MG63 (cell line): ENCODE measurements at places on chromosomes 2 and 18. TPM values are rescaled to one million over a fixed set of nuclear protein-coding genes. Genes with fewer than 3 reads are reported as not detected.

DNA sequence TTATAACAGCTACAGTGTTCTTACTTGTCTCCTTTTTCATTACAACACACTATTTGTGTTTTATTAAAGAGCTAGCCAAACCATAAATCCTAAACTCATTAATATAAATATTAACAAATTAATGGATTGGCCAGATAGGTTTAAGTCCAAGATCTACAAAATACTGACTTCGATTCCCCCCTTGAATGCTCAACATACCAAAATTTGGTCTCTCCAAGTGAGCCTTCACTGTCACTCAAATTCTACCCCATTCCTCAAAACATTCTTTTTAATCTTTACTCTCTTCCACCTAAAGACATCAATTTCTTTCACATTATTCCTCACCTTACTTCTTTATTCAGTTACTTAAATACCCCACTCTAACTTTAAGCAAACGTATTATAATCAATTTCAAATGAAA lies 281.5 kb downstream of the ICOS start:
- DNase-seq: no peak

The DAPL1 gene
- total RNA-seq: not detected in 2 replicates

The RBKS gene
- 4.6 and 8.3 TPM in 2 replicates for total RNA-seq

The SGO2 gene
- total RNA-seq: 6.3 and 10.3 TPM in 2 replicates

- DNase-seq: no peak
Measured at GRCh38 chr18:54125429-54125828, 99.0 kb downstream of the MBD2 start.

- DNase-seq: no peak
Measured at GRCh38 chr18:58657081-58657480, 14.2 kb upstream of the MALT1 start.

- DNase-seq: peak; percentile 73
Measured at GRCh38 chr2:61017003-61017555, 441 bp upstream of the PEX13 start.

The RIF1 gene
- 25.4 and 32.4 TPM in 2 replicates for total RNA-seq

DNA sequence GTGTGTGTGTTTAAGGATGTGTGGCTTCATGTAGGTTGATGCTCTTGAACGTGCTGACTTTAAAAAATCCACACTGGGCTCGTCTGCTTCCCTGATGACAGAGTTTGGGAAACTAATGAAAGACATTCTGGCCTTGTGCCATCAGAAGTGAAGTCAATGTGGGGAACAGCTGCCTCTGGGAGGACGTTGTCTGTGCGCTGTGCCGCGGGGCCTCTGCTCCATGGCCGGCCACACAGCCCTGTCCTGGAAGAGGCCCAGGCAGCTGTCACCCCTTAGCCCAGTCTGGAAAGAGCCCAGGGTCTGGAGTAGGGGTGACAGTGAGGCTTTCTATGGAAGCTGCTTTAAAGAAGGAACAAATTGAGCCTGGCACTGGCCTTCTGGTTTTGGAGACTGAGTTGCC lies 155.8 kb downstream of the SH3RF3 start:
- no peak for DNase-seq

The CREG2 gene
- total RNA-seq: not detected in 2 replicates

The ABCB11 gene
- total RNA-seq: not detected in 2 replicates

The COL6A3 gene
- 465 and 564 TPM in 2 replicates for total RNA-seq

DNA sequence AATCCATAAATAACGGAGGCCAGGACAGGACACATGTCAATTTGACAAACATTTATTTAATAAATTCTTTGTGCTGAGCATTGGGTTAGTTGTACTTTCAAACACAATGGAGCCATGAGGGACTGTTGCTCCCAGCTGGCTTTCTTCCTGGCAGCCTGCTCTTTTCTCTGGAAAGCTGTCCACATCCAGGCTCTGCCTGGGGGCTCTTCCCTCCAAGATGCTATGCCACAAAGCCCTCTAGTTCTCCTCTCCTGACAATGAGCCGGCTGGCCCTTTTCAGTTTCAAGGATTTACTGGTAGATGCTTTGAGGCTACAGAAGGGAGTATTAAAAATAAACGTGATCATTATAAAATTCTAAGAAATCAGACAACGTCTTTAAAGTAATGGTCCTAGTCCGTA lies 44.1 kb upstream of the SLC14A2 start:
- DNase-seq: no peak

- no peak for DNase-seq
Measured at GRCh38 chr2:32905270-32905669, 41.5 kb upstream of the LTBP1 start.

DNA sequence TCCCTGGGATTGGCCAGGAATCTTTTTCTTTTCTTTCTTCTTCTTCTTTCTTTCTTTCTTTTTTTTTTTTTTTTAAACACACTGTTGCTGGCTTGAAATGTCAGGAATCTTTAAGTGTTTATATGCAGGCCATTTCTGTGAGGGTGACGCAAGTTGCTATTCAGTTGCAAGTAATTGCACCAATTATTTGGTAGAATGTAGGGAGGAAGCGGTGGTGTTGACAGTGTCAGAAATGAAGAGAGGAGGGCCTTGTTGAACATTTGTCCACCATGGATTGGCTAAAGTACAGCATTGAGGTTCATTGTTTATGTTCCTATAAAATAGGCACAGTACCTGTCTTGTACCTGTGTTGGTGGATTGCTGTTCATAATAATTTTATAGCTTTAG lies 6.5 kb downstream of the RPIA start:
- DNase-seq: no peak

- no peak for DNase-seq
Measured at GRCh38 chr2:150147889-150148683, 339.4 kb downstream of the RND3 start.

- no peak for DNase-seq
Measured at GRCh38 chr2:118554616-118555015, 292.8 kb downstream of the EN1 start.

GRCh38 chr2:28137221-28137620 lies 246.7 kb downstream of the BABAM2 start:
- DNase-seq: peak; percentile 58

DNA sequence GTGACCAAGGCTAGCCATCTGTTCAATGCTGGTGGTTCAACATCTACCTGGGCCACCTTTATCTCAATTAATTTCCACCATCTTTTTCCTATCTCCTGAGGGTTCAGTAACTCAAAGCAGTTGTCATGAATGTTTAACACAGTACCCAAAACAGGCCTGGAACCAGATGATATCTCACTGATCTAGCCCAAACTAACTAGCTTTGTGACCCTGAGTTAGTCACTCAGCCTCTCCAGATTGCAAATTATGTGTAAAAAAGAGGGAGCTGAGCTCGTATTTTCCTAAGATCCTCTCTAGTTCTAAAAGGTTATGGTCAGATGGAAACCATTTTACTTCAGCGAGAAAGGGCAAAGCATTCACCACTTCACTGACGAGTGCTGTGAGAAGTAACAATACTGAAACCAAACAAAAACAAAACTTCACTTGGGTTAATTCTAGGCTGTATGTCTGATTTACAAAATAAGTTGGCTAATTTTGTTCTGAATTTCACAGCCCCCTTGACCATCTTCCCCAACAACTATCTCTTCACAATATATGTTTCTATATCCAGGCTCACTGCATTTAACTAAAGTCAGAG lies 14.8 kb downstream of the SPRED2 start:
- no peak for DNase-seq

GRCh38 chr2:149587950-149588487 lies 444 bp upstream of the MMADHC start:
- DNase-seq: no peak

GRCh38 chr2:217552081-217552480 lies 450.7 kb downstream of the TNS1 start:
- DNase-seq: no peak

The KCNS3 gene
- total RNA-seq: 5.2 and 10.7 TPM in 2 replicates

GRCh38 chr2:63853527-63854310 lies 12.0 kb downstream of the UGP2 start:
- no peak for DNase-seq

- no peak for DNase-seq
Measured at GRCh38 chr2:180143633-180144337, 136.7 kb upstream of the CWC22 start.

- DNase-seq: no peak
Measured at GRCh38 chr2:235852526-235852920, 315.7 kb downstream of the GBX2 start.

DNA sequence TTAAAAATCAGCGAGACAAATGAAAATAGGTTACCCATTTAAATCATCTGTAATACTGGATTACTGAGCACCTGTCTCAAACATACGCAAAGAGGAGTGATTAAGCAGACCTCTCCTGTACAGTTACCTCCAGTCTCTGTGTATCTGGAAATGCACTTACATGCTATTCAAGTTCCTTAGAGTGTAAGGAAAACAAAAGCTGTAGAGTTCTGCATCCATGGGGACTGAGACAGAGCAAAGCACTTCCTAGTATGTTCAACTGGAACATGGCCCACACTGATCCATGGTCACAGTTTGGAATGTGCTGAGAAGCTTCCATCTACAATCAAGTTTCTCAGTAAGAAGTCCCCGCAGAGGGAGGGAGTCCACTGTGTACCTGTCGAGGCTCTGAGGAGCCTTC lies 63.9 kb downstream of the PPP4R1 start:
- DNase-seq: no peak

DNA sequence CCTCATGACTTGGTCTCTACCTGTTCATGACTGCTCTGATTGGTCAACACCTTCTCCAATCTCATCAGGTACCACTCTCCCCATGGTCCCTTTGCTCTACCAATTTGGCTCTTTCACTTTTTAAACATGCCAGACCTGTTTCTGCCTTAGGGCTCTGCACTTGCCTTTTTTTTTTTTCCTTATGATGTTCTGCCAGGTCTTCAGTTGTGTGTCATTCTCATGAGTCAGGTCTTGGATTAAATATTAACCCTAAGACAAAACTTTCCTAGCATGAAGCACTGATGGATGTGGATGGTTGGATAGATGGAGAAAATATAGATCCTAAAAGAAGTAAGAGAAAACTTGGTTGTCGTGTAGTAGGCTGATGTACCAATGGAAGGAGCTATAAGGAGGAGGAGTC lies 219.3 kb downstream of the TTC32 start:
- DNase-seq: no peak

- no peak for DNase-seq
Measured at GRCh38 chr2:83470928-83471327, 988.2 kb downstream of the SUCLG1 start.

- peak; percentile 12 for DNase-seq
Measured at GRCh38 chr18:961644-962355, 57.1 kb downstream of the ADCYAP1 start.

The SDC1 gene
- total RNA-seq: 33.4 and 40.5 TPM in 2 replicates

DNA sequence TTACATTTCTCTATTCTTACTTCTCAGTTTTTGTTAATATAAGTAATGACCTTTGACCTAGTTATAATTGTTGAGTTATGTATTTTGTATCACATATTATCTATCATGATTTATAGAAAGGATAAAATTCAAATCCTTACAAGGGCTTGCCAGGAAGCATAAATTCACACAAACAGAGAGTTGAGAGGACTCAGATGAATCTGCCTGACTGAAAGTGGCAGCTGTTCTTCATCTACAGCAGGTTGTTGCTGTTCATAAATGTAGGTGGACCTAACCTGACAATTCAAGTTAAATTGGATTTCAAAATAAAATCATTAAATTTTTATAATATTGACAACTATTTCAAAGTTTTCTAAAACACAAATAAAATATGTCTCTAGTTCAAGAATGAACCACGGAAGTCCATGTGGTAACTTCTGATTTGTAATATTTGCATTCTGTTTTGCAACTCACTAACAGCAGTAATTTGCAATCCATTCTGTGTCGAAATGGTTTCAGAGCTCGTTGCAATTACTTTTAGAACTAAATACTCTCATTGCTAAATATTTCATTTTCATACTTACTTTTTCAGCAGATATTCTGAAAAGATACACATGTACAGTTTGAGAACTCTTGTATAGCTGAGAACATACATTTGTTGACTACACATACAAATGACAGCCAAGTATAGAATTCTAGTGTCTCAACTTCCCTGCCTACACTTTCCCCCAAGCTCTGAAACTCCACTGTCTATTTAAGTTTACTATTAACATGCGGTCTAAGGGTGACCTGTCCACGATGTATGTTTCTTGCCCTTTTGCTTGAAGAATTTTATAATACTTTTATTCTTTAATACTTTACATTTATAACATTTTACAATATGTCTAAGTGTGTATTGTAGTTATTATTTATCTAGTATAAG lies 25.7 kb downstream of the SCN7A start:
- DNase-seq: no peak
